ENCODE measurements at places on chromosomes 4 and X. TPM values are rescaled to one million over a fixed set of nuclear protein-coding genes. Genes with fewer than 3 reads are reported as not detected.

SHOX gene
- not detected for total RNA-seq

GAGE2A gene
- not detected for total RNA-seq

FGF5 gene
- 2.0 TPM for total RNA-seq

SLC16A2 gene
- 56.5 TPM for total RNA-seq

IDS gene
- total RNA-seq: 92.5 TPM

SLC2A9 gene
- total RNA-seq: not detected

ABLIM2 gene
- total RNA-seq: not detected

JADE3 gene
- total RNA-seq: 8.6 TPM

CFAP97 gene
- 15.3 TPM for total RNA-seq

TIGD4 gene
- not detected for total RNA-seq

ZNF630 gene
- total RNA-seq: 3.2 TPM

GRCh38 chrX:154436983-154437752 lies at the start of gene GDI1:
TSS of gene GDI1 (plus strand) at chrX:154437154. CDS start at chrX:154437255, 101 bp downstream.
- peak; percentile 54 for DNase-seq

DNA sequence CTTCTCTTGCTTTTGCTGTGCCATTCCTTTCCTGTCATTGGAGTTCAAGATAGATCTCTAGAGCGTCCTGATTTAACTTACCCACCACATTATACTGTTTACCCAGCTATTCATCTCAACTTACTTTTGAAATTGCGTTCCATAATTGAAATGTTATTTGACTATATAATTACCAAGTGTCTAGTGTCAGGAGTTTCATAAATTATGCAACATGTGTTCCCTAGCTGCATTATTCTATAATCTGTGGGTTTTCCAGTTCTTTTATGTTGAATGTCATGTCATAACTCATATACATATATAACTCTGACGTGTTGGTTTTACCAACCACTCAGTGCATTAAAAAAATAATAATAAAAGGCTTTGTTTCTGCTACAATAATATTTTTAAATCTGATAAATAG lies 285.9 kb upstream of the ARSJ start:
- no peak for DNase-seq

- DNase-seq: no peak
Measured at GRCh38 chr4:14653338-14653737, 348.9 kb upstream of the CPEB2 start.

GRCh38 chrX:70762285-70762684 lies 146.2 kb downstream of the TEX11 start:
- DNase-seq: no peak

- peak; percentile 62 for DNase-seq
Measured at GRCh38 chrX:15349046-15349445, 13.7 kb upstream of the PIGA start.

- DNase-seq: no peak
Measured at GRCh38 chrX:29870608-29871007, 344.8 kb upstream of the MAGEB2 start.

DNA sequence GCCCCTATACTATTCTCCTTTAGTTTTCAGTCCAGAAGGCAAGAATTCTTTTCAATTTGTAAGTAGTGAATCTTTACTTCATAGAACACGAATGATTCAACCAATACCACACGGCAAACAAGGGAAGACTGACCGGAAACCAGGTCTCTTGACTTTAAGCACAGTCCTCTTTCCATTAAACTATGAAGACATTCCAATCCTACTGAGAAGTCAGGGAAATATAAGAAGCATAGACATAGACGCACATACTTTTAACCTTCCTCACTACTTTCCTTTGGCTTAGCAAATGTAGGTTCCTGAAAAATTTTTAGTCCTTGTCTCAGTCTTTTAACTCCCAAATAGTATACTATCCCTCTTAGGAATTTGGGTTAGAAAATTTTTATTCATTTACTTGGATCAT lies 9.1 kb downstream of the CHRDL1 start:
- peak; percentile 91 for DNase-seq

- DNase-seq: peak; percentile 28
Measured at GRCh38 chr4:159171287-159171686, 68.4 kb downstream of the RAPGEF2 start.

GRCh38 chr4:169657470-169658107 lies 37.2 kb downstream of the CLCN3 start:
- DNase-seq: no peak

DNA sequence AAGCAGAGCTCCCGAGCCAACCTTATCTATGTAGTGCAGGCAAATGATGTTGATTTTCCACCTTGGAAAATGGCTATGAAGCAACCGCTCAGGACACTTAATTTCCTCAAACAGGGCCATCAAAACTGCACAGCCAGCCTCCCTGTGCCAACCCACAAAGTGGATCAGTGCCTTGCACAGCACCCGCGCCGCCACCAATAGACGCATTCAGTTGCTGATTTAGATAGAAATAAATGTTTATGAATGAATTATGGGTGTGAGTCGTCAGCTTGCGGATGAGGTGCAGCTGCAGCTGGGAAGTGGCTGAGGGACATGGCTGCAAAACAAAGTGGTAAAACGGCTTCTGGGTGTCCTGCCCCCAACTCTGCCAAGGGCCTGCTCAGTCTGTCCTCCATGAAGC lies 47.0 kb downstream of the SOD3 start:
- DNase-seq: no peak

GRCh38 chr4:17153572-17153971 lies 255.1 kb upstream of the LDB2 start:
- no peak for DNase-seq

DNA sequence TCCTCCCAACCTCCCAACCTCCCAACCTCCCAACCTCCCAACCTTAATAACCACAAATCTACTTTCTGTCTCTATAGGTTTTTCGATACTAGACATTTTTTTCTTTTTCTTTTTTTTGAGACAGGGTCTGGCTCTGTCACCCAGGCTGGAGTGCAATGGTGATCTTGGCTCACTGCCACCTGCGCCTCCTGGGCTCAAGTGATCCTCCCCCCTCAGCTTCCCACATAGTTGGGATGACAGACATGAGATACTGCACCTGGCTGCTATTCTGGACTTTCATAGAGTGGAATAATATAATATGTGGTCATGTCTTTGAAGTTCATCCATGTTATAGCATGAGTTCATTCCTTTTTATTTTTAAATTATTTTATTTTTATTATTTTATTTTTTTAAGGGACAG lies 39.5 kb upstream of the ZFX start:
- no peak for DNase-seq

- DNase-seq: peak; percentile 15
Measured at GRCh38 chr4:68346461-68346860, 3.4 kb downstream of the YTHDC1 start.

- no peak for DNase-seq
Measured at GRCh38 chr4:99847362-99847976, 30.8 kb downstream of the DAPP1 start.

DNA sequence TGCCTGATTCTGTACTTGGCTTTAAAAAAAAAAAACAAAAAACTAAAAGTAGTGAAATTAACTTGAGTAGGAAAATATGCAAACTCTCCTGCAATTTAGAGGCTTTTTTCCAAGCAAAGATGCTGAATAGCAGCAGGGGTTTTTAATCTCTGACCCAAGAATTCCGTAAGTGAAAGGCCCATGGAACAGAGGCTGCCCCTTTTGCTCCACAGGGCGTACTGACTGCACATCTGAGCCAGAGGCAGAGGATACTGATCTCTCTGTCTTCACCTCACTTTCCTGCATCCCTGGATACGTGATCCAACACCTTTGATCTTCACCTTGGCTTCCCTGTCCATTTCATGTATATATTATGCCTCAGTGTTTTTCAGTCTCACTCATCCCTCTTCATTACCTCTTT lies 3.9 kb downstream of the FAM149A start:
- DNase-seq: no peak

GRCh38 chr4:16896881-16897750 lies 1.3 kb downstream of the LDB2 start:
- peak; percentile 60 for DNase-seq

GRCh38 chrX:23935106-23935505 lies 27.3 kb downstream of the CXorf58 start:
- DNase-seq: no peak

All from M059J (cell line).